ENCODE measurements at places on chromosomes 2 and 18.

DNA sequence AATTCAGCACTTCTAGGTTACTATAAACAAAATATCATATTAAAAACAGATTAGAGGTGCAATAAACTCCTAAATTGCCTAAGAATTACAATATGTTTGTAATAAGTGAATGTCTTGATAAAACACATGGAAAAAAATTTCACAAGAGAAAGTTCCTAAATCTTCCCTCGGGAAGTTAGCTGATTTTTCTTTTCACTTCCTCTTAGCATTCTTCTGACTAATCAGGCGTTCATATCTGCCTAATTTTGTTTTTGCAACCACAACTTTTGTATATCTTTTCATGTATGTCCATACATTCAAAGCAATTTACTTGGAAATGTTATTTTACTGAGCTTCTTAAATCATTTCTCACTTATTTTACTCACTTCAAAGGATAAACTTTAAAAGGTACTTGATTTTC lies 88.5 kb downstream of the RTTN start:
- DNase-seq = no peak

- DNase-seq = no peak
Observed at GRCh38 chr2:112648081-112648480, 2.3 kb downstream of the SLC20A1 start.

- no peak for DNase-seq
Observed at GRCh38 chr2:288758-289361, 969 bp upstream of the ALKAL2 start.

DNA sequence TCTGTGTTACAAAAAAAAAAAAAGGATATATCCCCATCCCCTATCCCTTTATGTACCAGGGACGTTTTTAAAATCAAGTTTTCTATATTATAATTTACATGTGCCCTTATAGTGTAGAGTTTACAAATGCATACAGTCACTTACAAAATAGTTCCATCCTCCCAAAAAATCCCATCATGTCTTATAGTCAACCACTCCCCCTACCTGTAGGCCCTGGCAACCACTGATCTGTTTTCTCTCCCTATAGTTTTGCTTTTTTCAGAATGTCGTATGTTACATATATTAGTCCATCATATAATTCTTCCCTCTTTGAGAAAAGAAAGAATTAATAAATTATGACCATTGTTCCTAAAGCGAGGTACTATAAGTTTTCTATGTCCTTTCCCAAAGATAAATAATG lies 17.8 kb downstream of the CFAP210 start:
- DNase-seq = no peak

DNA sequence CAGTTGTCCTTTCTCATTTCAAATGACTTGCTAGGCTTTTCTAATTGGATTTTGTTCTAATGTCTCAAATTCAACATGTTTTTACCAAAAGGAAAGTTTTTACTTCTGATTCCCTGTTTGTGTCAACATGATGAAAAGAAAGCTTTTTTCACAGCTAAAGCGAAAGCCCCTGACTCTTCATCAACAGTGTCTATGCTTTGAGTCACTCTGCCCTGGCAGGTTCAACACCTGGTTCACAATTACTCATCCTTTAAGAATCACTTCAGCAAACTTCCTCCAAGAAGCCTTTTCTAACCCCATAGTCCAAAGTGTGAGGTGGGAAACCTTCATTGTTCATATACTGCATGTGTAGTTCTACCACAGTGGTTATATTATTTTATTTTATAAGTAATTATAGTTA lies 7.6 kb upstream of the DSG2 start:
- DNase-seq = no peak

- DNase-seq = no peak
Observed at GRCh38 chr18:24039671-24040070, 25.1 kb downstream of the TTC39C start.

- DNase-seq = no peak
Observed at GRCh38 chr18:50091509-50092244, 103.3 kb downstream of the MYO5B start.

DNA sequence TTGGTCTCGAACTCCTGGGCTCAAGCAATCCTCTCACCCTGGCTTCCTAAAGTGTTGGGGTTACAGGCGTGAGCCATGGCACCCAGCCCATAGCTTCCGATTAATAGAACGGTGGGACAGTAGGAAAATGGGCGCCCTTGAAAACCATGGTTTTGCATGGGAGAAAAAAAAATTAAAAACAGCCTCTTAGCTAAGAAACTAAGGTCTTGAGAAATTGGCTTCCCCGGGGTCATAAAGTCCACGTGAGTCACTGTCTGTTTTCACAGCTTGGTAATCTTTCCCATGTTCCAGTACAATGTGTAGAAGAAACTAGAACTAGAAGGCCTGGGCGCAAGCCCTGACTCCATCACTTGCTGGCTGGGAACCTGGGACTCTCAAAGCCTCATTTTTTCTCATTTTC lies 20.7 kb downstream of the B3GNT2 start:
- no peak for DNase-seq

Data from NCI-H2171 (cell line).